ENCODE measurements at places on chromosomes 5 and 9. TPM values are rescaled to one million over a fixed set of nuclear protein-coding genes. Genes with fewer than 3 reads are reported as not detected.

DNA sequence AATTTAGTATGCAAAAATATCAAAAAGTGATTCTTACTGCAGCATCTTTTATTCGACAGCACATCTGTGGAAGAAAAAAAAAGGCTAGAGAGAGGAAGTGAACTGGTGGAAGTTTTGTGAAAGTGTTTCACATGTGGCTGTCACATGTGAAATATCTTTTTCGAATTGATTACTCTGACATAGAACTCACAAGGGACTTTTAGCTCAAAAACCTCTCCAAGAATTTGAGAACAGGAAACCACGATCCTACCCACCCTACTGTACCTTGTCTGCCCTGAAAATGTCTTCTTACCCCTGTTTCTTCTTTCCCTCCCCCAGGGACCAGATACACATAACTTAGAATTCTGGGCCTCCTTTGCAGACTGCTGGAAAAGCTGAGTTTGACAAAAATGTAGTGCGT lies 106.5 kb upstream of the PRRC1 start:
- DNase-seq = no peak

GRCh38 chr5:148829734-148830133 lies 3.3 kb downstream of the ADRB2 start:
- DNase-seq = no peak

DNA sequence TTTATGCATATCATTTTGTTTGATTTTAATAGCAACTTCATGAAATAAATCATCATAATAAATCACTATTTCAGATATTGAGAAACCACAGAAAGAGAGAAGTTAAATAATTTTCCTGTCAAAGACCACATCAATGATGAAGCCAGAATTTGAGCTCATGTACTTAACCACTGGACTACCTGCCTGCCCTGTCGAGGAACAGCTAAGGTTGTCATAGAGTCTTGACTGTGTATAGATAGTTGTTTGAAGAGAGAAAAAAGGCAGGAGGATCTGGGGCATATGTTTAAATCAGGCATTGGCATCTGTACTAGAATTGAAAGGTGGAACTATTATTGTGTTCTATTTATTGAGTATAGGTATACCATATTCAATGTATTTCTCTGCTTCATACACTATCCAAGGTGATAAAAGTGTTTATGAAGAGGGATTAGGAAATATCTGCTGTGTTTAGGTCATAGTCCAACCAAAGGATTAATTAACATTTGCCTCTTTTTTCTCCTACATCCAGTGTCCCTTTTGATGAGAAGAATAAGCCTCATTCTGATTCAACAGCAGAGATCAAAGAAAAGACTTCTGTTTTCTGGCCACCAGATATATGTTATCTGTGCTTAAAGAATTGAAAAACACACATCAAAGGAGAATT lies 37.3 kb upstream of the CDKN2B start:
- no peak for DNase-seq

- DNase-seq = no peak
These were observed 86.9 kb upstream of the SREK1 start for GRCh38 chr5:66057239-66057638.

DNA sequence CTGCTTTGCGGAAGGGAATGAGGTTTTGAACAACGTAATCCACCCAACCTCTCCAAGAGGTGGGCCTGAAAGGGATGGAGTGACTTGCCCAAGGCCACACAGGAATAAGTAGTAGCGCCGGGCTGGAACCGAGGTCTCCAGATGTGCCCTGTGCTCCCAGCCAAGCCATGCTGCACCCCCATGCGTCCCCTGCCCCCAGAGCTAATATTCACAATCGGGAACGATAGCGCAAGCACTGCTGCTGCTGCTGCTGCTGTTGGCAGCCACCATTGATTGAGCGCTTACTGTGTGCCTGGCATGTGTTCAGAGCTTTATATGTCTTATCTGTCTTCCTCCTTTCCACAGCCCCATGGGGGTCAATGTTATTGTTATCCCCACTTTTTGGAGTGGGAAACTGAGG lies 43.9 kb downstream of the AMBP start:
- DNase-seq = no peak

GRCh38 chr9:109247228-109247627 lies 73.6 kb downstream of the EPB41L4B start:
- DNase-seq = no peak

The NDUFS6 gene
- 13.5 TPM for total RNA-seq

Measured in frontal cortex (tissue), 4 donors.